ENCODE measurements at places on chromosomes 5 and 9.

GRCh38 chr5:32501071-32502002 lies 56.8 kb upstream of the ZFR start:
- peak; percentile 83 for DNase-seq

GRCh38 chr5:150146862-150147601 lies 8.6 kb downstream of the PDGFRB start:
- no peak for DNase-seq

DNA sequence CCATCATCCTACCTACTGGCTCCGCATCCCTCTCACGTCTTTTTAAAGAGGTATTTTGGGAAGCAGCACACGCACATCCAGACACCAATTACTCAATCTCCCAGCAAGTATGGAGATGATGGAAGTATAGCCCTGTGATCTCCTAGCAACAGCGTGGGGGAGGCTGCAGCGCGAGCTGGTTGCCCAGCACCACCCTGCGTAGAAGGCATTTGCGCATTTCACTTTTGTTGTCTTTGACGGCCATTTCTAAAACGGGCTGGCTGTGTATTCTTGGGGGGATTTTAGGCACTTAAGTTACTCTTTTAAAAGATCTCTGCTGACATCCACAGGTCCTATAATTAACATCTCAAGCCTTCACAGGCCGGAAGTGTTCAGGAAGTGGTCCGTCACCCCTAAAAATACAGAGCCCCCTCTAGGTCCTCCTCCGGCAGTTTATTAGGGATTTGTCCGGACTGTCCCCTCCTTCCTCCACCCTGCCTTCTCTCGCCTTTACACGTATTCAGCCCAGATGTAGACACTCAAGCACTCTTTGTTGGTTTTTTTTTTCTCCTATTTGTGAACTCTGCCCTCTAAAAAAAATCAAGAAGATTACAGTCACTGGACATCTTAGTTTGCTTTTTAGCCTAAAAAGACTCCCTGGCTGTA lies 371.4 kb downstream of the NTRK2 start:
- no peak for DNase-seq

DNA sequence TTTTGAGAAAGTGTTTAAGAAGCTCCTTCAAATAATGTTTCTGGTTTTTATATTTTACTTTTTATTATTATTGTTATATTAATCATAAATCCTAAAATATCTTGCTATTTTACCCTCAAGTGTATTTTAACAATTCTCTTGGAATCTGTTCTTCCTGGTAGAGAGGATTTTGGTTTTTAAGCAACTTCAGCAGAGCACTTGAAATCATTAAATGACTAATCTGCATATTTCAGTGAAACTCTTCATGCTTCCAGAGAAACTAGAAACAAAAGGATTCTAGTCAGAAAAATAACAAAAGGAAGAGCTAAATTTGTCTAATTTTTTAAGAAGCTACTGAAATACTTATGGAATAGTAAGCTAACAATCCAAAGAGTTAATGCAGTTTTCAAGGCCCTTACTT lies 1057.3 kb downstream of the TLE1 start:
- no peak for DNase-seq

GRCh38 chr9:35659340-35659739 lies 1.2 kb downstream of the CCDC107 start:
- DNase-seq: peak; percentile 28

DNA sequence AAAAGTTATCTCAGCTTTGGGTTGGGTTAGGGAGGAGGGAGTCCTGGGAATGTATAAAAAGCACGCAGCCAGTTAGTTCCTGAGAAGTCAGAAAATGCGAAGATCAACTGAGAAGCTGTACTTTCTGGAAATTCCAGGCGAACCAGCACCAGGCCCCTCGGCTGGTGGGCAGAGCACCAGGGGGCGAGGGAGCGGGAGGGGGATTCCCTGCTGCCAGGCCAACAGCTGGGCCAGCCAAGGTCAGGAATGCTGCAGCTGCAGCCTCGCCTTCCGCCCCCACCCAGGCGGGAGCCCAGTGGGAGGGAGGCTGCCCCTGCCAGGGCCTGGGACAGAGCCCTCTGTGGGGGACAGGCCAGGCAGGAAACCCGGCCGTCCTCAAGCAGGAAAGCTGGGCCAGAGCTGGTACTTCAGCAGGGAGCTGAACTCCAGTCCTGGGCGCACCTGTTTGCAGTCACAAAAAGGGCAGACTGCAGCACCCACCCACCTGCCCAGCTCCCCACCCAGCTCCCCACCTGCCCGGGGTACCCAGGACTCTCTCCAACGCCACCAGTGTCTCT lies 35.5 kb downstream of the VAV2 start:
- DNase-seq: peak; percentile 58

- no peak for DNase-seq
These were observed 192.9 kb downstream of the PIK3R1 start for GRCh38 chr5:68408345-68408871.

DNA sequence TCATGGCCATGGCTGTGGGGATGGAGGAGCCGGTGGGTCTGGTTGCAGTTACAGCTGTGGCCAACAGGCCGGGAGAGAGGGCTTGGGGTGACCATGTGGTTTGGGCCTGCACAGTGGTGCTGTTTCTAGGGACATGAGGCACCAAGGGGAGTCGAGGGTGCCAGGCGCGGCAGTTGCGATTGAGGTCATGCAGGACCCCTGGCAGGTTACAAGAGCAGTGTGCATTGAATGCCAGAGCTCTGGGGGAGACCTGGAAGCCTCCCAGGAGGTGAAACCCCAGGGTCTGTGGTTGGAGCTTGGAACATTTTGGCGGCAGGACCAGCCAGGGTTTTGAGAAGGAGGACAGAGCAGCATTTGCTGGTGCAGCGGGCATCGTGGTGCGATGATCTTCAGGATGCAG lies 21.7 kb downstream of the RXRA start:
- no peak for DNase-seq

DNA sequence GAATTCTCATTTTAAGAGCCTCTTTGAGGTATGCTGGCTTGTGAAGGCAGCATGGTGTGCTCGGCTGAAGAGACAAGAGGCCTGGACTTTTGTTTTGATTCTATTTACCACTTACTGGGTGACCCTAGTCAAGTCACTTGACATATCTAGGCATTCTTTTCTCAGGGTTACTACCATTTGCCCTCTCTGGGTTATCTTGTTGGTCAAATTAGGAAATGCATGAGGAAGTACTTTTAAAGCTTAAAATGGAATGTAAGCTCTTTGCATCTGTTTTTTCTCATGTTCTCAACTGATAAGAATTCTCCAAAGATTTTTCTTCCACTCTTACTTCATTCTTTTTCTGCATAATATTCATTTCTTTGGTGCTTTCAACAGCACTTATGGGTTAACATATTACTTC lies 173.1 kb downstream of the PLK2 start:
- DNase-seq: peak; percentile 68

GRCh38 chr9:109789971-109790370 lies 10.0 kb downstream of the PALM2AKAP2 start:
- DNase-seq: no peak

GRCh38 chr5:116507941-116508655 lies 66.5 kb downstream of the SEMA6A start:
- no peak for DNase-seq

DNA sequence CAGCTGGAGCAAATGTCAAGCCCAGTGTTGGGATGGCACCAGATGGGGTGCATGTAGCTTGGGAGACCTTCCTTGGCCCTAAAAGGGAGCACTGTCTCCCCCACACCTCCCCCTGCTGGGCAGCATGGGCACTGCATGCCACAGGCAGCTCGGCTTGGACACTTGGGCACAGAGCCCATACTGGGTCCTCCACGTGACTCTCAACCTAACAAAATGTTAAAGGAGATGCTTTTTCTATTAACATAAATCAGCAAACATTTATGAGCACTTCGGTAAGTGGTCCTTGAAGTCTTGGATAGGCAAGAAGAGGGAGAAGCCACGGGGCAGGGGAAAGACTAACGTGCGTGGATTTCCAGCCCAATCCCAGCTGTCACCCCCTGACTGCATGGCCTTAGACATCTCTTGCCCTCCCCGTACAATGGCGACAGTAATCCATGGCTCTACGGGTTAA lies 23.9 kb upstream of the MAPK9 start:
- DNase-seq: peak; percentile 69

DNA sequence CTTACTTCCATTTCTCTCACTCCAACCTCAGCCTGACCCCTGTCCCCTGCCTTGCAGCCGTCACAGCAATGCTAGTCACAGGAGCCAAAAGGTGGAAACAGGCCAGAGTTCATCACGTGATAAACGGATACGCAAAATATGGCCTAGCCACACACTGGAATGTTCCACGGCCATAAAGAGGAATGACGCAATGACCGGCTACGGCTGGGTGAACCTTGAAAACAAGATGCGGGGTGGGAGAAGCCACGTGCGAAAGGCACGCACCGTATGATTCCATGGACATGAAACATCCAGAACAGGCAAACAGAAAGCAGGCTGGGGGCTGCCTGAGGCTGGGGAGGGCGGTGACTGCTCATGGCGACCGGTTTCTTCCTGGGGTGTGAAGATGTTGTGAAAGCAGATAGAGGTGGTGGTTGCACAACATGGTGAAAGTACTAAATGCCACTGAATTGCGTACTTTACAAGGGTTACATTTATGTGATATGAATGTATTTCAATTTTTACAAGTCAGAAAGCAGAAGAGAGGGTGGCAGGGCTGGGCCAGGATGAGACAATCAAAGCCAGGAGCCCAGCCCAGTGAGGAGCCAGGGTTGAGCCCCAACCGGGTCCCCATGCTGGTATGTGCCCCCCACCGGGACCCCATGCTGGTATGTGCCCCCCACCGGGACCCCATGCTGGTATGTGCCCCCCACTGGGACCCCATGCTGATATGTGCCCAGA lies 117.8 kb upstream of the SARDH start:
- peak; percentile 100 for DNase-seq

GRCh38 chr5:5497152-5497788 lies 74.8 kb downstream of the ICE1 start:
- DNase-seq: peak; percentile 27

DNA sequence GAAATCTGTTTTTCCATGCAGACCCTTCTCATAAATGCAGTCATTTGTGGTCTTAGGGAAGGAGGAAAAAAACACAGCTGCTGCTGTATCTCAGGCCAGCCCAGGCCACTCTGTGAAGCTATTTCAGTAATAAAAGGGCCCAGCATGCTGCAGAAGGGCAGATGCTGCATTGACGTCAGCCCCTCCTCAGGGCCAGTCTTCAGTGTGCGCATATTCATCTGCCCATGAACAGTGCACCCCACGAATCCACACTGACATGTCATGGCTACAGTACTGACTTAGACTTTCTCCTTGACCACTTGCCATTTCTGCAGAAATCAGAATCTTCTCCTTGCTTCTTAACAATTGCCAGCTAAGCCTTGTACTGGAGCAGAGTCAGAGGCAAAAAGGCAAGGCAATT lies 304.7 kb downstream of the GABRG2 start:
- DNase-seq: no peak

DNA sequence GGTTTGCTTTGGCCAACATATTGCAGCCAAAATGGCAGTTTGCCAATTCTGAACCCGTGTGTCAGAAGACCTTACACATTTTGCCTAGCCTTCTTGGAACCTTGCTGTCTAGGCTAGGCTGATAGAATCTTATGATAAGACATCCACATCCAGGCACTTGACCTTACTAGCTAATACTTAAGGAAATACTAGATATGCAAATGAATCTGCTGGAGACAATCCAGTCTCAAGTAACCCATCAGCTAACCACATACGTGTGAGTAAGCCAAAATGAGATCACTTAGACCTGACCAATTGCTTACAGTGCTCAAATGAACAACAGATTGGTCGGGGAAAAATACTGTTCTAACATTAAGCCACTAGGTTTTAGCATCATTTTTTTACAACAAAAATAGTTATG lies 1504.6 kb upstream of the CDH9 start:
- no peak for DNase-seq

GRCh38 chr9:114107286-114108001 lies 8.4 kb upstream of the KIF12 start:
- DNase-seq: no peak

- DNase-seq: no peak
These were observed 48.6 kb downstream of the NR2F1-AS1 start for GRCh38 chr5:93532370-93532769.

DNA sequence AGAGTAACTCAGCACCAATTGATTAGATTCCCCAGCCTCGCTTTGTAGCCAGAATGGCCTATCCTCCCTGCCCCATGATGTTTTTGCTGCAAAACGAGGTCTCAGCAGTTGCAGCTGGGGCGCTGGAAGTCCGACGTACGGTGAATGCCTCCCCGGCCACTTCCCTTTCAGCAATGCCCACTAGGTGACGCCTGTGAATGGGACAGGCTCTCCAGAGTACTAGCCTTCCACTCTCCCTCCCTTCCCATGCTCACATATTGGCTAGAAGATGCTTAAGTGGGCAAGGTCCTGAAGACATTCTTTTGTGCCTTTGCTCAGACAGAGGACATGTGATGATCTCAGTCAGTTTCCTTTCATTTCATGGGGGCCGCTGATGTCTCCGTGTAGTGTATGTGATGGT lies 50.8 kb downstream of the DMRT2 start:
- DNase-seq: peak; percentile 14

DNA sequence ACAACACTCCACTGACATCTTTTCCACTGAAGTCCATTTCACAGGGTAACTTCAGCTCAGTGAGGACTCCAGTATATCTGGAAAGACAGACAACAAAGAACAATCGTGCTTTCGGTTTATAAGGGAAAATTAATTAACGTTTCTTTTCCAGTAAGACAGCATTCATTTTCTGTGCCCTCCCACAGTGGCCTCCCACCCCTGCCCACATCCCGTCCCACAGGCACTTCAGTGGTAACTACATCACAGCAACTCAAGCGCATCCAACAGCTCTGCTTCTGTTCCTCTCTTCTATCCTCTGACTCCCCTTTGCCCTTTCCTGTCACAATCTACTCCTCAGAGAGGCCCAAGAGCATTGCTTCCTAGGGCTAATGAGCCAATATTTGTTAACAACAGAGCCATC lies 40.3 kb downstream of the GLDC start:
- no peak for DNase-seq

- DNase-seq: peak; percentile 3
These were observed 558.7 kb downstream of the ACTL7B start for GRCh38 chr9:108297073-108297472.

DNA sequence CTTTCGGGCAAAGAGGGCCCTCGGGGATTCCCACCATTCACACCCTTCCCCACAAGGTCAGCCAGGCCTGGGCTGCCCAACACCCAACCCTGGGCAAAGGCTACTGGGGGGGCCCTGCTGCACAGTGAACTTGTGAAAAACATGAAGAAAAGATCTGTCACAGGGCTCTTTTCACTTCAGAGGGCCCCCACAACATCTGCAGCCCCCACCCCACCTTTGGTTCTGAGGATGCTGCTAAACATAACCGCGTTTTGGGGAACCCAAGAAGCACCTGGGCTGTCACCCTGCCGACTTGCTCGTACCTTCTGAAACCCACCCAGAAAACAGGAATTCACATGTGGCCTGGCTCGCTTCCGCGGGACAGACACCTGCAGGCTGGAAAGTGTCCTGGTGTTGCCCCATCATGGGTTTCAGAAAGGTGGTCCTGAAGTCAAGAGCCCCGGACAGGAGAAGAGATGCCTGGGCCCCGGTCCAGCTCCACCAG lies 29.3 kb downstream of the B4GALT1 start:
- DNase-seq: no peak

All from trophoblast cell (in vitro differentiated cells and primary cell).